Progenitor cell of endocrine pancreas (in vitro differentiated cells): ENCODE measurements at places on chromosomes 7 and 10.

DNA sequence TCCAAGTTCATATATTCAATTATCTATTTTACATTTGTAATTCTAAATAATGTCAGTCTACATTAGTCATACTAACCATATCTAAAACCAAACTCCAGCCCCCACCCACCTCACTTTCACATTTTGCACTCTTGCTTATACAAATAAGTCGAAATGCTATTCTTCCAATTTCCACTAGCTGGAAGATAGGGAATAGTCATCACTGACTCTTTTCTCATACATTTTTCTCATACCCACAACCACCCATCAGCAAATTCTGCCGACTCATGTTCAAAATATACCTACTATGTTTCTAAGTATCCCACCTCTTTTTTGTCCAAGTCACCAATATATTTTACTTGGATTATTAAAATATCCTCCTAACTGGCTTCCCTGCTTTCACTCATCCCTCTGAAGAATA lies 93.2 kb upstream of the DGKB start:
- no peak for DNase-seq

DNA sequence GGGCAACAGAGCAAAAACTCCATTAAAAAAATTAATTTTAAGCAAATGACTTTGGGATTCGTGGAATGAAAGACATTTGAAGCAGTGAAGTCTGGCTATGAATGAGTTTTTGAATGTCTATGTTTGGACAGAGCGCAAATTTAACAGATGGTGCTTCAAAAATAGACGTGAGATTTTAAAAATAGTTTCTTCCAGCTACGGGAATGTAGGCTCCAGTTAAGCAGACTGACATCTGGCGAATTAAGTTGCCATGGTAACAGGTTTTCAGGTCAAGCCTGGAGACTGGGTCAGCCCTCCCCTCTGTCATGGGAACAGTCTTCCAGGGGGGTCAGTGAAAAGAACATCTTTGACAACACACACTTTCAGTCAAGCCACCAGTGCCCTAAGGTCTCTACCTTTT lies 62.0 kb downstream of the MYOF start:
- DNase-seq = no peak

- DNase-seq = no peak
Measured at GRCh38 chr7:133561396-133561795, 308.5 kb downstream of the EXOC4 start.

DNA sequence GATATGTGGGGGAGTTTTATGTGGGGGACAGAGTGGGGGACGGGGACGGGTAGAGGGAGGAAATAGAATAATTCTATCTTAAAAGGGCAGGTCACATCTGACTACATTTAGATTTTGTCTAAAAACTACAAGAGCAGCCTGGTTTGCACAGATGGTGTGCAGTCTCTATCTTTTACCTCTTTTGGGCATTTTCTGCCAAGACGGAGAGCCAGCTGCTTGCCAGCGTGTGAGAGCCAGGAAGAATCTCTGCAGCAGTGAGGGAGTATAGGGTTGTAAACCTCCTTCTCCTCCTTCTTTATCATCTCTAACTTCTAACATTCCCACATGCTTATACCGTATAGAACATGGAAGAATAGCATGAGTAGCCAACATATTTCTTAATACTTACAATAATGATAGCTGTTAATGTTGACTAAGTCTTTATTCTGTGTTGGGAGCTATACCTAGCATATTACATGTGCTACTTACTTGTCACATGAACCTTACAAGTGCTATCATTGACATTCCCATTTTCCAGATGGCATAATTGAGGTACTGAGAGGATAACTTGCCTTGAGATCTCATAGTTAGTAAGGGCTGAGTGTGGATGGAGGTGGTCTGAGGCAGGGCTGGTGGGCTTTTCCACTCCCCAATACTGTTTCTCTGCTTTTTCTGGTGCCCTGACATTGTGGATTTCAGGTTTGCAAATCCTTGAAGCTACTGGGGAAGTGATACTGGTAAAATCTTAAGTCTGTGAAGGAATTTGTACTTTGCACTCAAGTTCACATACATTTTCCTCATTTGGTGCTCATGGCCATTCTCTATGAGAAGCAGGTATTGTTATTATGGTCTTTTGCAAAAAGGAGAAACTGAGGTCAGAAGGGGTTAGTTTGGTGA lies 1.1 kb downstream of the ENTPD1 start:
- no peak for DNase-seq

GRCh38 chr7:38773430-38773829 lies 135.6 kb downstream of the VPS41 start:
- no peak for DNase-seq

DNA sequence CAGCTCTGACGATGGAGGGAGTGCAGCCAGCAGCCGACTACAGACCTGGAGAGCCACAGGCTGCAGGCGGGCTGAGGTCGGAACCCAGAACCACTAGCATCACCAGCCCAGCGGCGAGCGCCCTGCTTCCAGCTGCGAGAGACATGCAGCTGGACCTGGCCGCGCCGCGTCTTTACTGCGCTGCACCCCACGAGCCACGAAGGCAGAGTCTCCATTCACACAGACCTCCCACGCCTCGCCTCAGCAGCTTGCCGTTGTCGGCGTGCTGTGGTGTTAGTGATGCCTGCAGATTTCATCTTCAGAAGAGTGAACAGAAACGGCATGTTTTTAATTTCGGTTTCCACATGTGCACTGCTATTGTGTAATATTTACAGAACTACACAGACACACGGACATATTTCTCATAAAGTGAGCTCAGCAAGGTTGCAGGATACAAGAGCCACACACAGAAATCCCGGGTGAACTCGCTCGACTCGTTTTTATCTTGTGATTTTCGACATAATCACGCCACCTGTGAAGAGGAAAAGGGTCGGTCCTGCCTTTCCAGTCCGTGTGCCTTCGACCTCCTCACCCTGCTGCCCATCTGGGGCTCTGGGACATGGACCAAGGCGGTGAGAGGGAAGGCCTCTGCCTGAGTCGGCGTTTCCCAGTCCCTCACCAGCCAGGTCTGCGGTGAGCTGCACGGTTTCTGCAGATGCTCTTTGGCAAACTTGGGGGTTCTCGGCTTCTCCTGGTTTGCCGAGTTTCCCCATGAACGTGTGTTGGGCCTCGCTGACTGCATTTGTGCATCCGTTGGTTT lies 252.2 kb downstream of the ELFN1 start:
- DNase-seq = no peak

DNA sequence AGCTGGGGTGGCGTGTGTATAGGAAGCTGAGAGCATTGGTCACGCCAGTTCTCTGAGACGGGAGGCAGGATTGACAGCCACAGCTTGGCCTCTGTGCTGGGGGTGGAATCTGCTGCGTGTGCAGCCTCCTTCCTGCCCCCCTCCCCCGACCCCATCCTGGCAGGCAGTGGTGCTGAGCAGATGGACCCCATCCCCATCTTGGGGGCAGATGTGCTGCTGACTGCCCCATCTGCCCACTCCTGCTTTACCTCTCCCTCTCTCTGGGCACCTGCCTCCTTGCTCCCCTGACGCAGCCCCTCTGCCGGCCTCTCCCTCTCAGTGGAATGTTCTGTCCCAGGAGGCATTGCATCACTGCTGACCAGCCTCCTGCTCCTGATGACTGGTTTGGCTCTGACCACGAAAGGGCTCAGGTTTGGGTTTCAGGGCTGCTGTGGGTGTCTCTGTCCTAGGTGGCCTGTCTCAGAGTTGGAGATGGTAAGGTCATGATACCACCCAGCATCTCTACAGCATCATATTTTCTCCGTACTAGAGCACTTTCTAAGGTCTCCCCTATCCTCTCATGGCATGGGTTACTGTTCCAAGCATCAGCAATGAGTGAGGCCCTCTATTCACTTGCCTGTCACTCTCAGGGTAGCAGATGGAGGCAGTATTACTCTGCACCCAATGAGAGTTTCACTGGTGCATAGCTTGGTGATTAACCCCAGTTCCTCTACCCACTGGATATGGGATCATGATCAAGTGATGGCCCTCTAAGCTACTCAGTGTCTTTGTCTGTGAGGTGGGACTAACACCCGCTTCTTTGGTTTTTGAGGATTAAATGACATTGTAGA lies 81.9 kb downstream of the RBM20 start:
- DNase-seq = no peak

DNA sequence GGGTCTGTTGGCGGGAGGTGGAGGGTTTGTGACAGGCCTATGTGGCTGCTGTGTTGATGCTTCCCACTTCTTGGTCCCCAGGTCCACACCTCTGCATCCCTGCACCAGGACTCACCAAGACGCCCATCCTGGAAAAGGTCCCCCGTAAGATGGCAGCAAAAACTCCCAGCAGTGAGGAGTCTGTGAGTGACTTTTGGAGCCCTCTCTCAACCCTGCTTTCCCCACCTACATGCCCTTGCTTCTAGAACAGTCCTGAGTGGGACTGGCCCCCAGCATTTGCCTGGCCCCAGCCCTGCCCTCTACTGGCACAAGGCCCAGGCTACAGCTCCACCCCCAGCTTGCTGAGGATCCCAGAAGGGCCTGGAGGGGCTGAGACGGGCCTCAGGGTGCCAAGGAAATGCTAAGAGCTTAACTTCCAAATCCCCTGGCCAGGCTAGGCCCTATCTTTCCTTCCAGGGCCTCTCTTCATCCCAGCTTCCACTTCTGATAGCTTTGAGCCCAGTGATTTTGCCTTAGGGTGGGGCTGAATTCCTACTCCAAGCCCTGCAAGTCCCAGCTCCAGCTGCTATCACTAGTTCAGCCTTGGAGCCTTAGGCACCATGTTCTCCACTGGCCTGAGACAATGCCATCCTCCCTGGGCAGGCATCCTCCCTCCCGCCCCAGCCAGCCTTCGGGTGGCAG lies 2.7 kb downstream of the CHAT start:
- DNase-seq = no peak

- DNase-seq = no peak
Measured at GRCh38 chr10:124678557-124679240, 65.5 kb downstream of the FAM53B start.
